ENCODE measurements at places on chromosomes 12 and 14. TPM values are rescaled to one million over a fixed set of nuclear protein-coding genes. Genes with fewer than 3 reads are reported as not detected.

DEGS2 gene
- 0.31 TPM for total RNA-seq

SLC10A1 gene
- not detected for total RNA-seq

LRRIQ1 gene
- total RNA-seq: 6.9 TPM

TEX52 gene
- not detected for total RNA-seq

Data from parietal lobe (tissue), 2 donors.